ENCODE measurements at places on chromosomes 2 and 18. TPM values are rescaled to one million over a fixed set of nuclear protein-coding genes. Genes with fewer than 3 reads are reported as not detected.

HNMT gene
- not detected for total RNA-seq

DNA sequence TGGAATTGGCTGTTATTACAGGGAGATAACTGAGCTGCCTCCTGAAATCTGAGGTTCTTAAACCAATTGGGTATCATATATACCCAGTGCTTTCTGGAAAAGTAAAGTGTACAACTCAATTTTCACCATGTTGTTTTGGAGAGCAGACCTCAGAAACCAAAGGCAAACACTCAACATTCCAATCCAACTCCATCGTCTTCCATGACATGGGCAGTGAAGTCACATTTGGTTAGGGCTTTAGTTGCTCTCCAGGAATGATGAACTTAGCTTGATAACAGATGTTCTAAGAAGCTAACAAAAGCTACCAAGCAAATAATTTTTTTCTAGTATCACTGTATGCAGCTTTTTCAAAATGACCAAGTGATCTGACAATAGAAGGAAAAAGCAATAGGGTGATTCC is 107.0 kb upstream of the SLC35G4 start:
- no peak for DNase-seq

FBXO48 gene
- total RNA-seq, result 1.3 TPM

MOGAT1 gene
- 0.18 TPM for total RNA-seq

GRCh38 chr2:202721621-202722020 is 86.9 kb downstream of the FAM117B start:
- no peak for DNase-seq

DAW1 gene
- total RNA-seq, result not detected

DNA sequence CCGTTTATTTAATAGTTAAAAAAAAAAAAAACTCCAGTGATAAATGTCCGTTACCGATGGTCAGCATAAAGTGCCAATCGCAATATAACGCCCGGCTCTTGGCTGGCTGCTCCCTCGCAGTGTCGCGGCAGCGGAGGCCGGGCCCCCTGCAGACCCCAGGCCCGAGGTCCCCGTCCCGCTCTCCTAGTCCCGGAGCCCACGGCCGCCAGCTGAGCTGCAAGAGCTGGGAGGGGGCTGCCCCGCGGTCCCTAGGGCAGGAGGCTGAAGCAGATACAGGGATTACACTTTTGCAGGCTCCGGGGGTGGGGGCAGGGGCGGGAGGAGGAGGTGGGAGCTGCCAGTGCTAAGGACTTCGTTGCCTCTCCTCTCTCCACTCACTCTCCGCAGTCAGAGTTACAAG is 6.9 kb downstream of the OSR1 start:
- DNase-seq, result no peak

- no peak for DNase-seq
These were observed 137.7 kb downstream of the THNSL2 start for GRCh38 chr2:88307817-88308216.

Measured in activated T-helper 2 cell treated with anti-CD3 and anti-CD28 coated beads, Interferon-gamma antibody, Interleukin-2, Interleukin-4, amounts not matched to agents 10 μg/mL and 5 μg/mL and 100 μg/mL, durations not matched to agents 14 hours and 24 hours and 36 hours (primary cell).